Naive thymus-derived CD8-positive, alpha-beta T cell (primary cell): ENCODE measurements at places on chromosomes 3 and 15.

DNA sequence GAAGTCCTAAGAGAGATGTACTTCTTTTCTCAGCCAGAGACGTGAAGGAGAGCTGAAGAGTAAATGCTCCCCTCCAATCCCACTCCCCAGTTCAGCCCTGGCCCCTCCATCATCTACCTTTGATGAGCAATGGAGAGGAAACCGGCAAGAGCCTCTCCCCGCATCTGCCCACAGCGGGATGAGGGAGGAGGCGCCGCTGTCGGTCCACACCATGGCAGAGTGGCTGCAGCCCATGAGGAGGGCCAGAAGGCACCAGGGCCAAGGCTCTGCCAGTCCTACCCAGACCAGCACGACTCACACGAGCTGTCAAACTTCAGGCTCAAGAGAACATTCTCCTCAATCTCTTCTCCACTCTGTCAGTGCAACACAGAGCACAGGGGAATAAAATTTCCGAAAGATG, 129.8 kb downstream of the OSBPL10 start:
- no peak for DNase-seq

- DNase-seq, result no peak
Observed at GRCh38 chr3:131555456-131555855, 52.7 kb upstream of the MRPL3 start.

GRCh38 chr3:52106951-52107611, 47.1 kb downstream of the POC1A start:
- no peak for DNase-seq

DNA sequence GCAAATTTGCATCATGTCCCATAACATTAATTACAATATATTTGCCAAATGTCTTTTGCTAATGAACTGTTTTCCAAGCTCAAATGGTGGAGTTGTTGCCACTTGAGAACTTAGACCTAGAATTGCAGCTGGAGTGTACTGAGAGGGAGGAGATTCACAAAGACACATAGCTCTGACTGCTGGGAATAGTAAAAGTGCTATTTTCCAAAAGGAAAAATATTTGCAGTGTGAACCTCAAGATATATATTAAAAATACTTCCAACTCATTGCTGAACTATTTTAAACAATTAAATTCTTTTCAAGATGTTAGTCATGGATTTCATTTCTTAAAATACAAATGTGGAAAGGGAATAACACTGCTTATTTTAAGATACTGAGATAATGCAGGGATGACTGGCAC, 666.8 kb upstream of the ARPP21 start:
- DNase-seq, result no peak

- DNase-seq, result no peak
Observed at GRCh38 chr3:46632792-46633191, 20.5 kb downstream of the FAM240A start.

DNA sequence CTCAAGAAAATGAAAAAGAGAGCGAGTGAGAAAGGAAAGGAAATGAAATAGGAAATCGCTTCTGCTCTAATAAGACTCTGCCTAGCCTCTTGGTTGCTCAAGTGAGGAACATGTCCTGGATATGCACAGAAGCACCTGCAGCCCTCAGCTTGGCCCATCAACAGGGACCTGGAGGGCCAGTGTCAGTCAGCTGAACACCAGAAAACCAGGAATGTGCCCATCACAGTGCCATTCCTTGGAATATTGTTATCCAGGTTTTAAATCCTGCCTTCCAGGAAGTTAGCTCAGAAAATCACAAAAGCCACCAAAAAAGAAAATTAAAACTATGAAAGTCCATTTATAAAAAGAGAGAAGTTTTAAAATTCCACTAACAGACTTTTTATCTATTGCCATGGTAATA, 173.4 kb upstream of the TPM1 start:
- DNase-seq, result no peak

GRCh38 chr3:81095956-81096355, 665.5 kb downstream of the GBE1 start:
- DNase-seq, result no peak

DNA sequence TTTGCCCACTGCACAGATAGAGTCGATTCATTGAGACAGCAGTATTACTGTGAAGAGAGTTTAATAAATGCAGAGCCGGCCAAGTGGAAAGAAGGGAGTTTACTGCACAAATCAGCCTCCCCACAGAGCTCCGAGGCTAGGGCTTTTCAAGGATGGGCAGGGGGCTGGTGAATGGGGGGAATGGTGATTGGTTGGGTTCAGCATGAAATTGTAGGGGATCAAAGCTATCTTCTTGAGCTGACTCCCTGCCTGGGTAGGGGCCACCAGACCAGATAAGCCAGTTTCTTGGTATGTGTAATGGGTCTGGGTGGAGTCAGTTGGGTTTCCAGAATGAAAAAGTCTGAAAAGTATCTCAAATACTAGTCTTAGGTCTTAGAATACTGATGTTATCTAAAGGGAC, 66.6 kb downstream of the SYNPR start:
- no peak for DNase-seq

DNA sequence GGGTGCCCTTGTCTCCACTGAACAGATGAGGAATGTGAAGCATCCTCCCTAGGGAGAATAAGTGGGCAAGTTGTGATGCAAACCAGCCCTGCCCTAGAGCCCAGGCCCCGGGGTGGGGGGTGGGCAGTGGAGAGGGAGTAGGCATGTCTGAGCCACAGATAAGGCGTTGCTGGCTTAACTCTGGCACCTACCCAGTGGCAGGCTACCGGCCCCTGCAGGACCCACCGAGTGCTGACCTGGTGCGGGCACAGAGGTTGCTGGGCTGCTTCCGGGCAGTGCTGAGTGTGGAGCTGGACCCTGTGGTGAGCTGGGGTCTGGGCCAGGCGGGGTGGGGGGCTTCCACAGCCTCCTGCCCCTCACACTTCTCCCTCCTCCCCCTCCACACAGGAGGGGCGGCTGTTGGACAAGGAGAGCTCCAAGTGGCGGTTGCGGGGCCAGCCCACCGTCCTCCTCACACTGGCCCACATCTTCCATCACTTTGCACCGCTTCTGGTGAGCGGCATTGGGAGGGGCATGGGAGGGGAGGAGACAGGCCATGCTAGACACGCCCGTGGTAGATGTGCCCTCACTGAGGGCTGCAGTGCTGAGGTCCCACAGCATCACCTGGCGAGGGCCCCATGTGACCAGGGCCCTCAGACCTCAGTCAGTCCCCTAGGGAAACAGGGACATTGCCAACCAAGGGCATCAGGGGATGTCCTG, 10.1 kb downstream of the RNF123 start:
- DNase-seq, result no peak

DNA sequence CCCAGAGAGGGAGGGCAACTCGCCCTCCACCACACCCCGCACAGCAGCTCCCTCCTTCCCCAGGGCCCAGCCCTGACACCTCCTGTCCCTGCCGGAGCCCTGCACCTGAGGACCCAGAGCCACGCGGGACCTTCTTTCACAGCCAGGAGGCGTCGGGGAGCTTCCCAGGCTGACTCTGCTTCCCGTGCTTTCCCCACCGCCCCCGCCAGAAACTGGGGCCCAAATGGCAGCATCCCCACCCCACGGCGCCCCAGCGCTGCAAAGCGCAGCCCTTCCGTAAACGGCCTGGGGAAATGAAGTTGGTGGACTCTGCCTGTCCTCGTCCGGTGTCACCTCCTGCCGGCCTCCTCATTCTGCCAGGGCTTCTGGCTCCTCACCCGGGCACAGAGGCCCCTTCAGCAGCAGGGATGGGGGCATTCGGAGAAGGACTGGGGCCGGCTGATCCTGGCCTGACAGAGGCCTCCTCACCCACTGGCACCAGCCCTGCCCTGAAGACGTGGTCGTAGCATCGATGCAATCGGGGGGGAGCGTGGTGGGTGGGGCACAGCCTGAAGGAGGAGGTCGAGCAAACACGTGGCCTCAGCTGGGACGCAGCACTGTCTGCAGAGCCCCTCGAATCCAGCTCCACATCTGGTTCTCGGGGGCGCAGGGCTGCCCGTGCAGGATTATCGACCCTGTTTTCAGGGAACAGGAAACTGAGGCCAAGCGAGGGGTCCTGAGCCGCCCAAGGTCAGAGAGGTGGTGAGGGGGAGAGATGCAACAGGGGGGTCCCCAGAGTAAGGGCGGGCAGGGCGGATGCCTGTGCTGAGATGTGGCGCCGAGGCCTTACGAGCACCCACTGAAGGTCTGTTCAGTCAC, 235.4 kb downstream of the XXYLT1 start:
- DNase-seq, result no peak

DNA sequence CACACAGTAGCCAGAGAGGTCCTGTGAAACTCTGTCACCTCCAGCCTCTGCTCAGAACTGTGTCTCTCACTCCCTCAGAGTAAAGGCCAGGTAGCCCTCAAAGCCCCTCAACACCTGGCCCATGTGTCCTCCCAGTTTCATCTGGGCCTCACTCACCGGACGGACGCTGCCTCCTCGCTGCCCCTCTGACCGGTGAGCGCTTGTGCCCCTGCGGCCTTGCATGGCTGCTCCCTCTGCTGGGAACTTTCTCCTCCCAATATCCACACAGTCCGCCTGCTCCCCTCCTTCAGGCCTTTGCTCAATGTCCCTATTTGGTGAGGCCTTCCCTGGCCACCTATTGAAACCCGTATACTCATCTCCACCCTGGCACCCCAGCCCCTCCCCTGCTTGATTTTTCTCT, 36.8 kb upstream of the TRH start:
- no peak for DNase-seq

- no peak for DNase-seq
Observed at GRCh38 chr3:66463730-66464511, 36.9 kb downstream of the LRIG1 start.

- DNase-seq, result no peak
Observed at GRCh38 chr3:122077293-122078234, 22.4 kb downstream of the CD86 start.

- no peak for DNase-seq
Observed at GRCh38 chr15:62390791-62391640, 225.9 kb upstream of the C2CD4B start.

DNA sequence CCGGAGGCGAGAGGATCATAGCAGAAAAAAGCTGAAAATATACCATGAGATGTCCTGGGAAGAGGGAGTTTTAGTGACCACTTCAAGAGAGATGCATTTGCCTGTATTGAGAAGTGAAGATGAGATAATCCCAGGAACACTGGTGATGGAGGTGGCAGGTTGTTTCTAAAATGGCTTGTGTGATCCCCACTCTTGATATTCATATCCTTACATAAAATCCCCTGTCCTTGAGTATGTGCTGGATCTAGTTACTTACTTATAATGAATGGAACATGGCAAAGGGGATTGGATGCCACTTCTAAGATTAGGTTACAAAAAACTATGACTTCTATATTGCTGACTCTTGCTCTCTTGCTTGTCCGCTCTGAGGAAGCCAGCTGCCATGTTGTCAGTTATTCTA, 22.1 kb downstream of the HDGFL3 start:
- DNase-seq, result no peak

GRCh38 chr3:75334299-75334698, 329.8 kb upstream of the FRG2C start:
- DNase-seq, result no peak

- no peak for DNase-seq
Observed at GRCh38 chr15:87887177-87887576, 369.4 kb downstream of the NTRK3 start.

DNA sequence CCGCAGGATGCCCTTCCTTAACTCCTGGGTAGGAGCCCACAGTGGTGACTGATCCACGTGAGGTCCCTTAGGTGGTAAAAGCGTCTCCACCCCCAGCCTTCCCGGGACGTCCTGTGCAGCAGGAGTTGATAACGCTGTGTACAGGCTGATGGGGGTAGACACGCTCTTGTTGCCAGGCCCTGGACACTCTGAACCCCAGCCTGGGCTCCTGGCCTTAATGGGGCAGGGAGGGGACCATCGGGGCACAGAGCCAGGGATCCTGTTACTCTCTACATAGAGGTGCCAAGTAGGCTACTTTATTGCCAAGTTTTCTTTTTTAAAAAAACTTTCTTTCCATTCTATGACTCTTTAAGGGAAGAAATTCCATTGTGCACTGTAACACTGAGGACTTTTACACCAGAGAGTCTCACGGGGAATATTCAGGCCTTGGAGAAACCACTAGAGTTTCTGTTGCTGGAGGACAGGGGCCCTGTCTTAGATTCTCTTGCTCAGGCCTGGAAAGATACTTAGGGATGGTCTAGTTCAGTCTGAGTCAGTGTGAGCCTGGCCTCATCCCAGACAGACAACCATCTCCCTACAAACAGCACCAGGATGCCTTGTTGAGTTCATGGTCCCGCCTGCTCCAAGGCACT, 104.3 kb upstream of the RNU6-1 start:
- DNase-seq, result no peak

- no peak for DNase-seq
Observed at GRCh38 chr3:16877911-16878310, 6.8 kb upstream of the PLCL2 start.

- no peak for DNase-seq
Observed at GRCh38 chr3:136177876-136178275, 18.3 kb downstream of the MSL2 start.

- no peak for DNase-seq
Observed at GRCh38 chr3:104429727-104430126, 937.0 kb upstream of the ALCAM start.

- no peak for DNase-seq
Observed at GRCh38 chr3:169137943-169138342, 525.6 kb downstream of the MECOM start.

GRCh38 chr3:4670352-4670751, 177.2 kb downstream of the ITPR1 start:
- no peak for DNase-seq

DNA sequence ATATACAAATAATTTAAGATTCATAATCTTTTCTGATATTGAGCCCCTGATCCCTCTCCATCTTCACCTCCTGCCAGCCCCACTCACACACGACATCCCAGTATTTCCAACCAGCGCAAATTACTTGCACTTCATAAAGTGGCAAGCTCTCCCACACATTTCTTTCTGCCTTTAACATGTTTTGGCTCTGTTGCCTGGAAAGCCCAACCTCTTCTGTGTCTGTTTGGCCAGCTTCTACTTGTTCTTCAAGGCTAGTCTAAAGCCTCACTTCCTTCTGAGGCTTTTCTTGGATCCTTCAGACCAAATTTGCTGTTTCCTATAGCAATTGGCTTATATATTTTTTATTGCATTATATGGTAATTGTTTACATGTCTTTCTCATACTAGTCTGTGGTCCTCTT, 5.1 kb upstream of the TM6SF1 start:
- no peak for DNase-seq

DNA sequence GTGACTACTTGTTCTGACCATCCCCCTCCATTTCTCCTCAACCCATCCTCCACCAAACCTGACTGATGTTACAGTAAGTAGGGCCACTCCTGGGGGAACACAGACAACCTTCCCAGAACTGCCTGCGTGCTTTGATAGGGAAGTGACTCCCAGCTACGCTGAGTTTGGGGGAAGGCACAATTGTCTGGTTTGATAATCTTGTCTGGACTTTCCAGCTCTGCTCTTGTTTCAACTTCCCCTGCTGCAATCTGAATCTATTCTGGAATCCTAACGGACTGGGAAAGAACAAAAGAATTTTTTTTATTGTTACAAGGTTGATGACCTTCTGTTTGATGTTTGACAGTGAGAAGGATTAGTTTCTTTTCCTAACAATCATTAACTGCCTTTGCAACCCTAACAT, 895.6 kb downstream of the ROBO1 start:
- DNase-seq, result no peak

GRCh38 chr15:35755237-35755802, 209.4 kb upstream of the DPH6 start:
- DNase-seq, result no peak

GRCh38 chr3:150146991-150147761, 176.5 kb upstream of the PFN2 start:
- no peak for DNase-seq

GRCh38 chr3:127760361-127760760, 62.0 kb downstream of the MGLL start:
- no peak for DNase-seq

GRCh38 chr3:30607032-30607833, 832 bp downstream of the TGFBR2 start:
- peak; percentile 71 for DNase-seq

GRCh38 chr15:36688310-36689011, 109.0 kb downstream of the CDIN1 start:
- DNase-seq, result no peak
